NAMALWA (cell line): ENCODE measurements at places on chromosomes 12 and 14.

DNA sequence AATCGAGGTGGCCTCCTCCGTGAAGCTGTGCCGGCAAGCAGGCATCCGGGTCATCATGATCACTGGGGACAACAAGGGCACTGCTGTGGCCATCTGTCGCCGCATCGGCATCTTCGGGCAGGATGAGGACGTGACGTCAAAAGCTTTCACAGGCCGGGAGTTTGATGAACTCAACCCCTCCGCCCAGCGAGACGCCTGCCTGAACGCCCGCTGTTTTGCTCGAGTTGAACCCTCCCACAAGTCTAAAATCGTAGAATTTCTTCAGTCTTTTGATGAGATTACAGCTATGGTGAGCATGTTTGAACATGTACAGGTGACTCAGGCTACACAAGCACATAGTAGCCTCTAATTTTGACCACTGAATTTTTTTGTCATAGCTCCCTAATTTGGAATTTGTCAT, 59.7 kb downstream of the ATP2A2 start:
- no peak for DNase-seq

DNA sequence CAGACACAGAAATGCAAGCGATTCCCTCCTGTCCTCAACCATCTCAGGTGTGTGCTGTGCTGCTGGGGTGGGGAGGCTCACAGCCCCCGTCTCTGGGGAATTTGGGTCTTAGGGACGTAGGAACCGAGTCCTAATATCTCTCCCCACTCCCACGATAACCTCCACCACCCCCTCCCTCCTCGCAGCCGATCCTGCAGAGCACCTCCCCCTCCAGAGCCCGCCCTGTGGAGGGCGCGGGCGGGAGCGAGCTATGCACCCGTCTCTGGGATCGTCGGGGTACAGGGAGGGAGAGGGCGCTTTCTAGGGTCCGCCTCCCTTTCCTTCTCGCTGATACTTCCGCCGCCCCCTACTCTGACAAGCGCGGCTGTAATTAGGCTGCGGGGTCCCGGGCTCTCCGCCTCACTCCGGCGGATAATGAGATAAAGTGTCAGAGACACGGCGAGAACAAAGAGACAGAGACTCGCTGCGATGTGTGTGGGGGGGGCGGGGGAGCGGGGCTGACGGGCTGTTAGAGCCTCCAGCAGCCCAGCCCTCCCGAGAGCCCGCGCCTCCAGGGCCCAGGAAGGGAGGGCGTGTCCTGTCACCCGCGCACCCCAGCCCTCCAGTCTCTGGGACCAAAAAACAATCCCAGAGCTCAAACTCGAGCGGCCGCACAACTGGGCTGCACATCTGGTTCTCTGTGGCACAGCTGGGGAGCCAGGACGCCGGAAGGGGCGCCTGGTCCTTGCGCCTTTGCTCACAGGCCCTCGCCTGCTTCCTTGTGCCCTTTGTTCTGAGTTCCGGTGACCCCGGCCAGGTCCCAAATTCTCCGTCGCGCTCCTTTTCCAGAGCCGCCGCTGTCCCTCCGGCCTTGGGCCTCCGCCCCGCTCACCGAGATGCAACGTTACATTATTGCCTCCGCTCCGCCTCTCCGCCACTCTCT, 8.7 kb downstream of the SHMT2 start:
- DNase-seq = peak; percentile 78

DNA sequence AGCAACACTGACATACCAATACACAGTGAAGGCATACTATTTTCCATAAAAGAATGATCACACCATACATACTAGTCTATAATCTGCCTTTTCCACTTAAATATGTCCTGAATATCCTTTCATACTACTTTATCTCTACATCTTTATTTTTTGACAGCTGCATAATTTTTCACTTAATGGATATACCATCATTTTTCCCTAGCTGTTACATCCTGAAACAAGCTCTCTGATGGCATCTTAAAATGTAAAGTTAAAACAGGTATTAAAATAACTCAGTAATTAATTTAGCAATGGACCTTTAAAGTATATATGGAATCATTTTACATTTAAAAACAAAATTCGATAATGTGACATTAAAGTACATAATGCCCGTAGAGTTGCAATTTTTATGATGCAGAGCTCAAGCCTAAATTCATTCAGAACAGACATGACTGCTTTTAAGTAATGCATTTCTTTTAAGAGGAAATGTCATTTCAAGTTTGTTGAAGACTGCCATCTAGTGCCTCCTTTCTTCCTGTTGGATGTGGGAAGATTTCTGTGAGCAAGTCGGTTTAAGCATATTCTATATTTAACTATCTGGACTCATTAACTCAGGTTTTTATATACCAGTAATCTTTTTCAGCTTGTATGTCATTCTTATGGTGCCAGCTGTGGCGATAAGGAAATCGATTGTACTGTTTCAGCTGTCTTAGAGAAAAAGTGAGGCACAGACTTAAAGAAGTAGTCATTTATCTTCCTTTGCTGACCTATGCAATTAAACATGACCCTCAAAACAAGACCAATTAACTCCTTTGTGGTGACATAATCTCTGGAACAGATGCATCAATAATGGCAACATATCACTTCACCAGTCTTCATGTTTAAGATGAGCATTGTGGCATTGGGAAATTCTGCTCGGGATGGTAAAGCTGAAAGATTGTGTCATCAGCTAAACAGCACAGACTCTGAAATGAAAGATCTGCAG, 20.3 kb downstream of the PRICKLE1 start:
- peak; percentile 77 for DNase-seq

DNA sequence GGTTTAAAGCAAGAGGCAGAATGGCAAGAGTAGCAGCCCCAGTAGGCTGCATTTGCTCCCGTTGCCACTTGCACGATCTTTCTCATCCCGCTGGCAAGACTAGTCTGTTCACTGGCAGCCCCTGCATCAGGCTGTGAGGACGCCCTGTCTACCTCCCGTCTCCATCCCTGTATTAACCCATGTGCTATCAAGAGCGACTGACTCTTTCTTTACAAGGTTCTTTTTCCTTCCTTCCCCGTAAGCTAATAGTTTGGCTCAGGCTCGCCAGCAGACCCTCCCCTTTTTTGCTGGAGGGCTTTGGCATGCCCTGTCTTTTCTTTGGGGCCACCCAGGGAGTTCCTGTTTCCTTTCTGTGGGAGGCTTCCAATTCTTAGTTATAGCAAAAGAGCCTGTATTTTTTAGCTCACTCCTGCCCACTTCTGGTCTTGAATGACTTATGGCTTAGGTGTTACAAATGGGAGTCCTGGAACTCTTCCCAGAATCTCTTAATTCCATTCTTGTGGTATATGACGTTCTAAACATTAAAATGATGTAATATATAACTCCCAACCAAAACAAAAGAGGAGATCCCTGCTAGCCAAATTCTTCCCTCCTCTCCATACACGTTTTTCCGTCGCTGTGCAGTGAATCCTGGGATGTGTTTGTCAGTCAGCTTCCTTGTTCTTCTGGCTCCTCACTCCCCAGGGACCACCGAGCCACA, 149.0 kb downstream of the PRKCH start:
- no peak for DNase-seq

GRCh38 chr12:92138144-92138543, 7.5 kb downstream of the BTG1 start:
- no peak for DNase-seq

- no peak for DNase-seq
Observed at GRCh38 chr14:52352569-52352968, 38.5 kb downstream of the PTGER2 start.

DNA sequence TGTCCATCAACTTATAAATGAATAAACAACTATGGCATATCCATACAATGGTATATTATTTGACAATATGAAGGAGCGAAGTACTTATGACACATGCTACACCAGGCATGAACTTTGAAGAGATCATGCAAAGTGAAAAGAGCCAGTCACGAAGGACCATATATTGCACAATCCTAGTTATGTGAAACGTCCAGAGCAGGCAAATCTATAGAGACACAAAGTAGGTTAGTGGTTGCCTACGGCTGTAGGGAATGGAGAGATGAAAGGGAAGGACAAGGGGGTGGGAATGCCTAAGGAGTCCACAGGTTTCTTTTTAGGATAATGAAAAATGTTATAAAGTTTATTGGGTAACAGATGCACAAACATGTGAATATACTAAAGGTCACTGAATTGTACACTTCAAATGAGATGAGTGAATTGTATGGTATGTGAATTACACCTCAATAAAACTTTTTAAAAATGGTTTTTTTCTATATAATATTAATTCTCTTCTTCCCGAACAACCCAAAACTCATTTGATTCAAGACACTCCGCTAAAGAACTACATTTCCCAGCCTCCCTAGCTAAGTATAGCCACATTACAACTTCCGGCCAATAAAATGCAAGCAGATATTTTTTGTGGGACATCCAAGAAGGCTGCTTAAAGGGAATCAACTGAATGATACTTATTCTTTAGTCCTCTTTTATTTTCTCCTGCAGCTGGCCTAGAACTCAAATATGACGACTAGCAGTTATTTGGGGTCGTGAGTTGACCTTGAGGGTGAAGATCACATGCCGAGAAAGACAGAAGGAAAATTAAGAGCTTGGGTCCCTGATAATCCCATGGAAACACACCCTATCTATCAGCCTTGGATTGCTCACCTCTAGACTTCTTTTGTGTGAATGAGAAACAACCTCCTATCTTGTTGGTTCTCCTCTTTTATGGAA, 187.2 kb downstream of the TTC8 start:
- DNase-seq = no peak

- DNase-seq = no peak
Observed at GRCh38 chr12:92535961-92536360, 166.8 kb upstream of the PLEKHG7 start.

DNA sequence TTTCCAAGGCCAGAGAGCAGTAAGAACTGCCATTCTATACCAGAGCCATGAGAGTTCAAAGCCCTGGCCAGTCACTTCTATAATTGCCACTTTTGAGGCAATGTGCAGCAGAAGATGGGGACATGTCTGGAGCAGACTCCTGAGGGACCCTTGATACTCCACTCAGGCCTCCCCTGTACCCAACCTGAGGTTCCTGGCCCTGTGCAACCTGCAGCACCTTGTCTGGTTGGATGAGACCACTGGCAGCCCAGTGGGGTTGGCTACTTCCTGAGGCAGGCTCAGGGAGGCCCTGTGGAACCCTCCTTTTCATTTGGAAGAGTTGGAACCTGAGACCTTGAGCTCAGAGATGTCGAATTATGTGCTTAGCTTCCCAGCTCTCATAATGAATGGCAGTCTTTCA, 54.4 kb downstream of the GALNT16 start:
- DNase-seq = no peak

DNA sequence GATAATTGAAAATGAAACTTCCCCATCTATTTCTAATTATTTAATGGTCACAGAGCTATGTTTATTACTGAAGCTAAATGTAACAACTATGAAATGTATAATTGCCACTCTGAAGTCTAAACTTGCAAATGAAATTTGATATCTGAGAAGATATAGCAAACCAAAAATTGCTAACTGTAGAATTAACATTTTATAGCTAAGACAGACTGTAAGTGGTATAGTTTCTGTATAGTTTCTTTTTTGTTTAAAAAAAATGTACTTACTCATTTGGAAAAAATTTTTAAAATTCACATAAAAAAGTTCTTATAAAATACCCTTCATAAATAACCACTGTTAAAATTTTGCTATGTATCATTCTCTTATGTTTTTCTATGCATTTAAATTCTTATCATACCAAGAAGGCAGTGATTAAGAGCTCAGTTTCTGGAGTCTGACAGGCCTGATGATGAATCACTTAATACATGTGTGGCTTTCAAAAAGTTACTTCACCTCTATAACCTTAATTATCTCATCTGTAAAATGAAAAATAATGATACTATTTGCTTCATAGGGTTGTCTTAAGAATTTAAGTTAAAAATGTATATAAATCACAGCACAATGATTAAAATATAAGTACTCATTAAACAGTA, 214.7 kb upstream of the GARIN2 start:
- DNase-seq = no peak

- DNase-seq = peak; percentile 20
Observed at GRCh38 chr14:68822132-68822651, 29.3 kb upstream of the ZFP36L1 start.

DNA sequence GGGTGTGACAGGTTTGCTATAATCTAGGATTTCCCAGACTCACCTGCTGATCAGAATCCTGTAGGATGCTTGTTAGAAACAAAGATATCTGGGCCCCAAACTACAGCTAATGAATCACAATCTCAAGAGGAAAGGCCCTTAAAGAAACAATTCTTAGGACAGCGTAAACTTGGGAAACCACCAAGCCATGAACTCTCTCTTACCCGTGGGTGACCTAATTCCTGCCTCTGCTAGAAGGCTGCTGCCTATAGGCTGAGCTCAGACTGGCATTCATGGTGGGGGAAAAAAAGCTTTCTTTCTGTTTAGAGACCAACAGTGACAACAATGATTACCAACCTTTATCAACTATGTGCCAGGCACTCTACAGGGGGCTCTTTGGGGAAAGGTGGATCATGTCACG, 213.9 kb upstream of the FKBP4 start:
- no peak for DNase-seq

GRCh38 chr12:101356794-101357193, 50.8 kb downstream of the ARL1 start:
- DNase-seq = no peak

DNA sequence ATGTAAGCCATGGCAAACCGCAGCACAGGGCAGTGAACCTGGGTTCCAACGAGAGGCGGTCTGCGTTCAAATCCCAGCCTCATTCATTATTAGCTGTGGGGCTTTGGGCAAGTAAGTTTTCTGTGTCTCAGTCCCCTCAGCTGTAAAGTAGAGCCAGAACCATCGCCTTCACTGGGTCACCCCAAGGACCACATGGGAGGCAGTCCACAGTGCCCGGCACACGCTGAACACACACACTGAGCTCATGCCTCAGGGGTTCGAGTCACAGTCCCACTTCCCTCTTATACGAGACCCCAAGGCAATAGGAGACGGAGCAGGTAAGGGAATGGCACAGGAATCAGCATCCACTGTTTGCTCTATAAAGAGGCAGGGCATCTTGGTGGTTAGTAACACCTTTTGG, 19.1 kb downstream of the LRTM2 start:
- DNase-seq = no peak

GRCh38 chr14:61476754-61477410, 155.5 kb downstream of the PRKCH start:
- peak; percentile 88 for DNase-seq

DNA sequence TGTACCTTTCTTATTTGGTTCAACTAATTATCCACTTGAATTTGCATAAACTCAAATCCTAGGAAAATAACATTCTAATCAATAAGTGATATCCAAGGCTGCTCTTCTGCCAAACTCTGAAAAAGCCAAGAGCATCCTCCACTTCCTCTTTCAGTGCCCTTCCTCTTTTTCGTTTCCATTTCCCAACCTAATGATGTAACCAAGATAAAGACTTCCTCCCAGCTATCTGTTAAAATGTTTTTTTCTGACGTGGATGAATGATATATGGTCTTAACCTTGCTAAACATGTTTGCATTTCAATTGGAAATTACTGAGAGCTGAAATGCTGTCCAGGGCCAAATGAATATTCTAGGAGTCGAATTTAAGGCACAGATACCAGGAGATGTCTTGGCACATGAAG, 459.5 kb upstream of the PDE3A start:
- peak; percentile 23 for DNase-seq

- DNase-seq = no peak
Observed at GRCh38 chr14:34699873-34700621, 14.3 kb downstream of the CFL2 start.

- no peak for DNase-seq
Observed at GRCh38 chr12:4814485-4814884, 94.3 kb downstream of the GALNT8 start.

- DNase-seq = no peak
Observed at GRCh38 chr14:51628238-51628637, 23.5 kb upstream of the FRMD6 start.

- peak; percentile 40 for DNase-seq
Observed at GRCh38 chr14:95503365-95504134, 12.9 kb downstream of the SYNE3 start.
